ENCODE measurements at places on chromosomes 5 and 9. TPM values are rescaled to one million over a fixed set of nuclear protein-coding genes. Genes with fewer than 3 reads are reported as not detected.

CDKN2B gene
- polyA plus RNA-seq = 0.75 TPM

ROR2 gene
- polyA plus RNA-seq = 3.5 TPM

GARIN3 gene
- not detected for polyA plus RNA-seq

IFNE gene
- not detected for polyA plus RNA-seq

SLC23A1 gene
- polyA plus RNA-seq = 0.13 TPM

NXNL2 gene
- polyA plus RNA-seq = 0.32 TPM

SMIM33 gene
- not detected for polyA plus RNA-seq

SPATA31C1 gene
- polyA plus RNA-seq = 0.18 TPM

PRSS3 gene
- not detected for polyA plus RNA-seq

TMC1 gene
- 0.91 TPM for polyA plus RNA-seq

EIF4EBP3 gene
- polyA plus RNA-seq = 6.5 TPM

LECT2 gene
- not detected for polyA plus RNA-seq

MGAT4B gene
- polyA plus RNA-seq = 72.2 TPM

PCDHB6 gene
- polyA plus RNA-seq = 2.2 TPM

FAM169A gene
- polyA plus RNA-seq = 0.86 TPM
